ENCODE measurements at places on chromosomes 4 and X.

DNA sequence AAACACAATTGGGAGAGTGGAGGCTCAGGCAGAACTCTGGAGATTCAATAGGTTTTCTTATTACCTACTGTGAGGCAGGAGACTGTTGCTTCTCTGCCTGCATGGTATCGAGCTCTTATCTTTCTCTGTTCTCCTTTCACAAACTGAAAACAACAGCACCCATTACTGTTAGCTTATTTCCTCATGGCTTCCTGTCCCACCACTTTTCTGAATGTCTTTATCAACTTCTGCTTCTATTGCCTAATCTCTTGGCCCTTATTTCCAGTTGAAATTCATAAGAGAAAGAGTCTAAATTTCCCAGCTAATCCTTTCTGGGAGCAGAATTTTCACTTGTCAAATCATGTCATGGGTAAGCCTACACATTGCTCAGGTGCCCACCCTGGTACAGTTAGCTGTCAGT lies 46.8 kb upstream of the NDST3 start:
- DNase-seq, result no peak

- no peak for DNase-seq
These were observed 125.7 kb downstream of the CAMK2D start for GRCh38 chr4:113635739-113636437.

- DNase-seq, result no peak
These were observed 192.1 kb downstream of the SPRY1 start for GRCh38 chr4:123588631-123589241.

GRCh38 chrX:8346060-8346459 lies 118.6 kb upstream of the VCX3B start:
- no peak for DNase-seq

DNA sequence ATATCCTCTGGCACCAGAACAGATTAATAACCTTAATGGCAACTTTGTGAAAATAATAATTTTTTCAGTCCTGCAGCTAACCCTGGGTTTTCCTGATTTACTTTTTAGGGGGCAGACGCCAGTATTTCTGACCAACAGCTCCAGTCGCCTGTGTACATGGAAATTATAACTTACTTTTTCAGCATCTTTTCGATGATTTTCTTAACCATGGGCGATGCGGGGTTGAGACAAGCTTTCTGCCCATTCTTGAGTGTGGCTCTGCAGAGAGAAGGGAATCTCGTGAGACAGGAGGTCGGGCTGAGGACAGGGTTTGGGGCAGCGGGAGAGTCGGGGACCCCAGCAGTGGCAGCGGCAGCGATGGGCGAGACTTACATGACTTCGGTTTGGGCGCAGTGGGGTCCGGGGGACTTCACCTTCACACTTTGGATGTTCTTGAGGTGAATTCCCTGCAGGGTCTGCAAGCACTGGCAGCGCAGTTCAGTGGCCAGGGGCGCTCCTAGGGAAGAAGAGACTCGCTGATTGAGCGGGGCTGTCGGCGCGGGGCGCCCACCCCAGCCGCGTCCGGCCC lies 484 bp downstream of the CXCL2 start:
- DNase-seq, result no peak

- no peak for DNase-seq
These were observed 20.2 kb downstream of the GPAT3 start for GRCh38 chr4:83556006-83556707.

DNA sequence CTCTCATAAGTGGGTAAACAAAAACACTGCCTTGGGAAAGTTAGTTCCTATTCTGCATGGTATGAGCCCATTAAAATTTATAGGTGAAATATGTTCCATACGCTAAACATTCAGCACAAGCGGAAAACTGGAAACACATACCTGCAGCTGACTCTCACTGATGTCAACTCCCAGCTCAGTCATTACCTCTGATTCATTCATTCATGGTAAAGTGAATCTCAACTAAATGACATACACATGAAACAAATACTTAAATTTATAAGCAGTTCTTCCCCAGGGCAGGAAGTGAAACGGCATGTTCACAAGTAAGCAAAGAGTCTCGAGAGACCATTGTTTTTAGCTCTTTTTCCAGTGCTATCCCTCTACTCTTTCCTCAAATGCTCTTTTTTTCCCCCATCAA lies 1.6 kb downstream of the SLC10A6 start:
- no peak for DNase-seq

- DNase-seq, result no peak
These were observed 407.9 kb upstream of the AADAT start for GRCh38 chr4:170497689-170498088.

- no peak for DNase-seq
These were observed 21.9 kb downstream of the ERCC6L start for GRCh38 chrX:72216973-72217372.

- no peak for DNase-seq
These were observed 703.0 kb downstream of the ARAP2 start for GRCh38 chr4:35541146-35541887.

- DNase-seq, result no peak
These were observed 121.2 kb downstream of the VEGFC start for GRCh38 chr4:176671532-176671931.

DNA sequence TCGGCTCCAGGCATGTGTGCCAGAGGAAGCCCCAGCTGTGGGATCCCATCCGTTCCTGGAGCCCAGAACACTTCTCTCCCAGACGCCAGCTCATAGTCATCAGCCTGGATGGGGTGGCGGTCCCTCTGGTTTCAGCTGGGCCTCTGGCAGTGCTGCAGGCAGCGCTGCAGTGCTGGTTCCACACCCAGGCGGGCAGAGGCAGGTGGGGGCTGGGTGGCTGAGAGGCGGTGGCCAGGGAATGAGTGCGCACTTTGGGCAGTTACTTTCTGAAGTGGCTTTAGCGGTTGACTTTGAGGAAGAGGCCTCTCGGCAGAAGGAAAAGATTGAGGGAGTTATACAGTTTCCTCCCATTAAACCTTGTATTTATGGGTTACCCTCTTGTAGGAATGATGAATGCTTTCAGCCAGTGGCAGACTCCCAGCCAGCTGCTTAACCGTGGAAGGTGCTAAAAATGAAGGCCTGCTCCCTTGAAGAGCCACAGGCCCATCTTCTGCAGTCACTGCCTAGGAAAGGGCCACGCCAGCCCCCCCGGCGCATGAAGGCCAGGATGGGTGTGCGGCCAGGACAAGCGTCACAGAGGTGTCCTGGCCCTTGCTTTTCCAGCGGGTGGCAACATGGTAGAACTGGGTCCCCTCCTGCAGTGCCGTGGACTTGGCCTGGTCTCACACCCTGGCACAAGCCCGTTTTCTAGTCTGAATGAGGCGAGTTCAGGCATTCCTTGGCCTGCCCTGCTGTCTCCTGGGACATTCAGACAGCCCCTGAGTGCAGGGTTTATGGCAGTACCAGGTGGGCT lies 9.9 kb downstream of the TADA2B start:
- no peak for DNase-seq

- no peak for DNase-seq
These were observed 3.6 kb downstream of the SLC10A6 start for GRCh38 chr4:86845593-86845992.
